ENCODE measurements at places on chromosomes 11 and 22.

DNA sequence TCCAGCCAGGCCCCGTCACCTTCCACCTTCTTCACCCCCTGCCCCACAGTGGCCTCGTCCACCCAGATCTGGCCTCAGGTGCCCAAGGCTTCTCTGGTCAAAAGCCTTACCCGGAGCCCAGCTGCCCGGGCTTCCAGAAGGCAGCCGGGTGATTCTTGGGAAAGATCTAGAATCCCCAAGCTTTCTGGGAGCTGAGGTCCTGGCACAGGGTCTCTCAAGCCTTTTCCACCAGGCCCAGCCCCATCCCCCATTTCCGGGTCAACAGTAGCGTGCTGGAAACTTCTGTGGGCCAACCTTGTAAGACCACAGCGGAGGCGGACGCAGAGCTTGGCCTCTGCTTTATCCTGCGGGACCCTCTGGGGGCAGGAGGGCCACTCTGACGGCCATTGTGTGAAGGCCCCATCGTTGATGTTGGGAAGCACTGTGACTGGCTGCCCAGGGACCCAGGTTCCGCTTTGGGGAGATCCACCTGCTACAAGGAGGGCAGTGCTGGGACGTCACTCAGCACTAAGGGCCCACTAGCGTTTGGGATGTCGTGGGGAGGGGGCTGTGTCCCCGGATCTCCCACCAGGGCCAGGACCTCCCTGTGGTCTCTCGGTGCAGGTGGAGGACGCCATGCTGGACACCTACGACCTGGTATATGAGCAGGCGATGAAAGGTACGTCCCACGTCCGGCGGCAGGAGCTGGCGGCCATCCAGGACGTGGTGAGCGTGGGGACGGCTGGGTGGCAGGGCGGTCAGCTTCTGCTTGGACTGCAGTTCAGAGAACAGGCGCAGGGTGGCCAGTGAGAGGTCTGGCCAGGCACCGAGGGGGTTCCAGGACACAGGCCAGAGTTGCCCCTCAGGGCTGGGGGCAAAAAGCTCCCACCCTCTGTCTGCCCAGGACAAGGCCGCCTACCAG, 11.5 kb downstream of the TSPAN32 start:
- no peak for DNase-seq

DNA sequence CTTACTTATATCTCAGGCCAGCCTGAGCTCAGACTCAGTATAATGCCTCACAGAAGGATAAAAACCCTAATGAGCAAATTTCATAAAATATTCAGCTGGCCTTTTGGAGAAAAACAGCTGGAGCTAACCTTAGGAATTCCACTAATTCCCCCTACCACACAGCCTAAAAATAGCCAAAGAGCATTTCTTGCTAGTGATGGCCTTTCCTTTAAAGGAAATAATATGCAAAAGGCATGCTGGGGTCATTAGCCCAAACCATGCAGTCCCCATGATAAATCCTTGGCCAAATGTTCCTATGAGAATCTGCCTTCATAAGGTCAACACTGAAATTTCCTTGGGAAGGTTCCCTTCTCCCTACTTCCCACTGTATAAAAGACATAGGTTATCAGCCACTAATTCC, 38.2 kb downstream of the SYTL2 start:
- no peak for DNase-seq

- no peak for DNase-seq
These were observed 98.2 kb upstream of the BID start for GRCh38 chr22:17872471-17872870.

- DNase-seq: no peak
These were observed 41.9 kb downstream of the MICAL2 start for GRCh38 chr11:12152321-12152720.

- no peak for DNase-seq
These were observed 14.9 kb downstream of the RASD2 start for GRCh38 chr22:35555483-35555890.

- no peak for DNase-seq
These were observed 87.8 kb downstream of the CEP164 start for GRCh38 chr11:117415358-117415896.

DNA sequence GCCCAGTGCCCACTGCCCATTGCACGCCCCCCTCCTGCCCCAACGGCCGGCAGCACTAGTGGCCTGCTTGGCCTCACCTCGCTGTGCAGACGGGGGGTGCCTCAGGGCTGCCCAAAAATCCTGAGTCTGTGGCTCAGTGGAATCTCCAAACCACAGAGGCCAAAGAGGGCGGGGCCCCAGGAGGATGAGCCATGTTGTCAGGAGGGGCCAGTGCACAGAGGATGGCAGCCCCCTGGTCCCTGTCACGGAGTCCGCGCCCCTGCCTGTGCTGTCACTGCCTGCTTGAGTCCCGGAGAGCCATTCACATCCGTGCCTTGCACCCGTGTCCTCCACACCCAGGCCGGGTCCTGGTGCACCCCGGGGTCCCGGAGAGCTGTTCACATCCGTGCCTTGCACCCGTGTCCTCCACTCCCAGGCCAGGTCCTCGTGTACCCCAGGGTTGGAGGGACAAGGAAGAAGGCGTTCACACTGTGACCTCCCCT, 36.4 kb upstream of the MUC5AC start:
- DNase-seq: no peak

DNA sequence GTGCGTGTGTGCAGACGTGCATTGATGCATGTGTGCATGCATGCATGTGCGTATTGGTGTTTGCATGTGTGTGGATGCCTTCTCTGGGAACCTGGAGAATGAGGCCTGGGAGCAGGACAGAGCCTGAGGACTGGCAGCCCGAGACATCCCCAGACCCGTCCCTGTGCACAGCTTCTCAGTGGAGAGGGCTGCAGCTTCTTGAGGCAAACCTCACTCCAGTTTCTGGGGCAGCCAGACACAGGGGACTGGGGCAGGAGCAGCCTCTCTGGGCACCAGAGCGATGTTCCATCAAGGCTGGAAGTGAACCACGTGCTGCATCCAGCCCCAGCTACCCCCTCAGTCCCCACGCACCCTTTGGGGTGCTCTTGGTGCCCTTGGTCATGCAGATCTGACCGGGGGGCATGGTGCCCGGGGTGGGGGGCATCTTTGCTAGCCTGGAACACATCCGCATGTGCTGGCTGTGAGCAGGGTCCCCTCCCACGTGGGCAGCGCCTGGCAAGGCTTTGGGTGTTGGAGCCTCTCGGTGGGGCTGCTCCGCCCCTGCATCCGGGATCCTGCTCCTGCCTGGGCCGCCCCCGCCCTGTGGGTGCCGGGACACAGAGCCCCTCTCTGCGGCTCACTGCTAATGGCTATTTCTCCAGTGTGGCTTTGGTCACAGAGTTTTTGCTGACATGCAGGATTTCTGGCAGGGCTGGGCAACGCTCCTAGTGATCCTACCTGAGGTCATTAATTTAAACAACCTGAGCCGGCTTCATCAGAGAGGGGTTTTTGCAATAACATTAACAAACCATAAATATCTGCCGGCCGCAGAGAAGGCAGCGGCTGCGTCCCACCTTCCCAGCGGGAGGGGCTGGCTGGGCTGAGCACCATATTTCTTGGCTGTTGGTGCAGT, 434.7 kb downstream of the TBC1D22A start:
- no peak for DNase-seq

DNA sequence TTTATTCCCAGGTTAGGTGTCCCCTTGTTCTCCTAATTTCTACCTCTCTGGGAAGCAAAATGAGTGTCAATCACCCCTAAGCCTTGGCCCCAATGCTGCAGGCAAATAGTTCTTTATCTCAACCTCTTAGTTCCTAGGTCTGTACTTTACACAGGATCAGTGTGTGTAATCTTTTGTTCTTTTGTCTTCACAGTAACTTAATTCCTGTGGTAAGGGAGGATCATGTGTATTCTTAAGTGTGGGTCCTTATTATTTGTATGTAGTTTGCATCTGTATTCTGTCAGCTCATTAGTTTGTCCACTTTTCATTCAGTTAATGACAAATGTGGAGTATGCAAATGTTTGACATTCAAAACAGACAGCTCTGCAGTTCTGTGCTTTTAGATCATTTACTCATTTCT, 166.7 kb downstream of the FAT3 start:
- DNase-seq: no peak

DNA sequence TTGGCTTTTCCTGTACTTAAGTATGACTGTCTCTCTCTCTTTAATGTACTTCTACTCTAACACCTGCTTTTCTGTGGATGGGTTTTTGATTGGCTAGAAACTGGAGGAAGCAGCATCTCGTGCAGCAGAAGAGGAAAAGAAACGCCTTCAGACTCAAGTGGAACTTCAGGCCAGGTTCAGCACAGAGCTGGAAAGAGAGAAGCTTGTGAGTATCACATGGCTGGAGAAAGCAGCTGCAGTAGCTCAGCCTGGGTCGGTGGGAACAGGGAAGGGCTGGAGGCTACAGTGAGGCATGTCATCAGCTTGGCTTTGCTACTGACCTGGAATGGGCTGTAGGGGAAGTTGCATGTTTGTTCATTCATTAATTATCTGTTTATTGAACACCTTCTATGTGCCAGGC, 74.2 kb downstream of the SWAP70 start:
- peak; percentile 93 for DNase-seq

Data from suppressor macrophage (primary cell).